Cardiac septum (tissue), 1 donor: ENCODE measurements at places on chromosomes 2 and 18.

- no peak for DNase-seq
These were observed 74.1 kb upstream of the PXDN start for GRCh38 chr2:1818404-1818803.

DNA sequence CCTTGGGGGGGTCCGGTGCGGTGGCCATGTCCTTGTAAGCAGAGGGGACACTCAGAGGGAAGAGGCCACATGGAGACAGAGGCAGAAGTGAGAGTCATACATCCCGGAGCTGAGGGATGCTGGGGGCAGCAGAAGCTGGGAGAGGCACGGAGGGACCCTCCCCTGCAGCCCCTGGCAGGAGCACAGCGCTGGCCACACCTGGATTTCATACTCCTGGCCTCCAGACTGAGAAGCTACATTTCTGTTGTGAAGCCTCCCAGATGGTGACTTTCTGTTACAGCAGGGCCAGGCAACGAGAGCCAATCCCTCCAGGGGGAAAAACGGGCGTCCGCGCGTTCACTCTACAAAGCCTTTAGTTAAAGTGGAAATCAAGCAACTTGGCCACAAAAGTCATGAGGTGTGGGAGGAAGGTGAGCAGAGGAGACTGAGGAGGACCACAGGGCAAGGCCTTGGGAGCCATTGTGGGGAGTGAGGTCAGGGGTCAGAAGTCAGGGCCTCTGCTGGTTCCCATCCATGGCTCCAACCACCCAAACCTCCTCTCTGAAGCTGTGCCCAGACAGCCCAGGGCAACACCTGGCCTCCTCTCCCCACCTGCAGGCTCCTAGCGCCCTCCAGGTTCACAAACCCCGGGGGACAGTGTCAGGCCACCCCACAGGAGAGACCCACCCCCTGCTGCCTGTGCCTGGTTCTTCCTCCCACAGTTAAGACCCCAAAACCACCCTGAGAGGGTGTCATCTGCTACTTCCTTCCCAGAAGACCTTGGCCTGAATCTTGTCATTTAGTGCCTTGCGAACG is 4.5 kb upstream of the MBP start:
- DNase-seq, result no peak

DNA sequence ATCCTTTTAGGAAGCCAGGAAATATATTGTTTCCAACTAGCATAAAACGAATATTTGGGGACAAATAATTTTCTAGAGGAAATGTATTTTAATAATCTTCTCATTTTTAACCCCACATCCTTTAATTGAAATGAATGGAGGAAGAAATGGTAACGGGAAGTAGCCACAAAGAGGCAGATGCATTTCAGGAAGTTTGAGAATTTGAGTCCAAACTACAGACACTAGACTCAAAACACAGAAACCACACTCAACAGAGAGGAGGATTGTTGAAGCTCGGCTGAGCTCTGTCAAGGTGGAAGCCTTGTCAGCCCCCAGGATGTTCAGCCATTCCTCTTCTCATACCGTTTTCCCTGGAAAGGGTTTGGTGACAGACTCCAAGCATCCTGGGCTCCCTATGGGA is 288.5 kb downstream of the NAPG start:
- no peak for DNase-seq

GRCh38 chr2:16005816-16006536 is 65.6 kb downstream of the MYCN start:
- no peak for DNase-seq

- DNase-seq, result no peak
These were observed 6.4 kb upstream of the SMAD7 start for GRCh38 chr18:48957136-48957535.

DNA sequence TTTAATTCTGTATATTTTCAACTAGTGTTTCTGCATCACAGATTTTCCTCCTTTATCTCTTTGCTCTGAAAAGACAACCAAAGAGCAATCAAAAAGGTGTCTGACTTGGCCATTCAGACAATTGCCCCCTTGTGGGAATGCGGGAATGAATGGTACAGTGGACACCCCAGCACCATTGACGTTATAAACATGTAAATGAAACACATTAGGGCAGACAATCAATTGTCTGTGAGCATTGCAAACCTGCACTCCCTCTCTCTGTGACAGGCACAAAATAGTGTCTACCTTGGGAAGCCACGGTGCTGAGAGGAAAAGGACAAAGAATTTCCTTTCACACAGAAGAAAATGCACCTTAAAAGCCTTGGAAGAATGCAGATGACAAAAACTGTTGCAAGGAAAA is 8.0 kb downstream of the ZEB2 start:
- no peak for DNase-seq

GRCh38 chr18:63648241-63648640 is 4.2 kb upstream of the SERPINB4 start:
- DNase-seq, result no peak

DNA sequence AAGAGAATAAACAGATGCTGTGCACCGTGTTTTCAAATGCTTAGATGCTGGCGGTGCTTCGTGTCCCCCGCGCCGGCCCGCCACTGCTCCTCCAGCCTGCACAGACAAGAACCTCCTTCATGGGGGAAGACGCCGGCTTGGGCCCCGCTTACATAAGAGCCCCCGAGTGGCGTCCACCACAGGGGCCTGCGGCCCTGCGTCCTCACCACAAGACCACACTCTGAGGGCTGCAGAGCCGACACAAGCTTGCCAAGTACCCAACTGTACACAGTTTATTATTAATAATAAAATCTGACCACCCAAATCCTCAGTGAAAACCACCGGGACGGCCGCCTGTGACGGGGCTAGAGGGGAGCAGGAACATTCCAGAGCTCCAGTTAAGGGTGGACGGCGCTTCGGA is 232.2 kb downstream of the HDAC4 start:
- DNase-seq, result peak; percentile 35

DNA sequence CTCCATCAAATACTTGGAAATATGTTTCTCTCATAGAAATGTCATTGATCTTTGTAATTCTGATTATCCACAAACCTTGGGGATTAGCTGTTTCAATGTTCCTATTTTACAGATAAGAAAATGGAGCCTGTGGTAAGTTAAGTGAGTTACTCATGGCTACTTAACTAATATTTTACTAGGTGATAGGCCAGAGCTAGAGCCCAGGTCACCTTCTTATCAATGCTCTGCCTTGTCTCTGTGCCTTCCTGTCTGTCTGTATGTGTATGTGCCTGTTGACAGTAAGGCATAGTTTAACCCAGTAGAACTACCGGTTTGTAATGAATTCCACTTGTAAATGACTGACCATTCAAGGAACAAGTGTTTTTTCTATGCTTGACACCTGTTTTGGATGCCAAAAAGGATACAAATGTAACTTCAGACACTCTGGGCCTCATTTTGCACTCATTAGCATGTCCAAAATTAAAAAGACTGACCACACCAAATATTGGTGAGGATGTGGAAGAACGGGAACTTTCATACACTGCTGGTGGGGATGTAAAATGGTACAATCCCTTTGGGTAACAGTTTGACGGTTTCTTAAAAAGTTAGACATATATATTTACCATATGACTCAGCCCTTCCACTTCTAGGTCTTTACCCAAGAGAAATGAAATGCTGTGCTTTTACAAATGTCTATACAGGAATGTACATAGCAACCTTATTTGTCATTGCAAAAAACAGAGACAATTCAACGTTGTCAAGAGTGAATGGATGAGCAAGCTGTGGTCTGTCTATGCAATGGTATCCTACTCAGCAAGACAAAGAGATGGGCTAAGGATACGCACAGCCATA is 19.6 kb upstream of the IL1A start:
- no peak for DNase-seq

DNA sequence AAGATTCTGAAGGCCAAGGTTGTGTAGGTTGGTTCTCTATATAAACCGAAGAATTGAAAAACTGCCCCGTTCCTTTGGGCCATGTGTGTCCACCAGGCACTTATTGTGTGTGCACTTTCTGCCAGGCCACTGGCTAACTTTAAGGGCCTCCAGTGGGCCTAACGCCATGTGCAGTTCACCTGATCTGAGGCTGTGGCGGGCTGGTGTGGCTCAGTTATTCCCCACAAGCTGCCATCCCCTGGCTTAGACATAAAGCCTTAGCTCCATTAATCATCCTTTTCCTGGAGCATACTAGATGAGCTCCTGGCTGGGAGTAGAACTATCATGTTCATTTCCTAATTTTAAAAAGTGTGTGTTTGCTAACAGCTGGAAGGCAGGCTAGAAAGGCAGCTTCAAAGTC is 304.1 kb upstream of the TNP1 start:
- DNase-seq, result no peak

DNA sequence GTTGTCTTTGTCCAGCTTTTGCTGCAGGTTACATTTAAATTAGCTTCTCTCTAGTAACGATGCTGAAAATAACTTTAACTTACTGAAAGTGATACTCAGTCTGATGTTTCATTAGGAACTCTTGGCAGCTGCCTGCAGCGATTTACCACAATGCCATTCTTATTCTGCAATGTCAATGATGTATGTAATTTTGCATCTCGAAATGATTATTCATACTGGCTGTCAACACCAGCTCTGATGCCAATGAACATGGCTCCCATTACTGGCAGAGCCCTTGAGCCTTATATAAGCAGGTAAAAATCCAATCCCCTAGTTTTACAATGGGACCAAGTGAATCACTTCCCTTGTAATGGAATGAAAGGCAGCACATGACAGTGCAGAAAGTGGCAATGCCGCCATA is 16.3 kb upstream of the MFF start:
- no peak for DNase-seq

DNA sequence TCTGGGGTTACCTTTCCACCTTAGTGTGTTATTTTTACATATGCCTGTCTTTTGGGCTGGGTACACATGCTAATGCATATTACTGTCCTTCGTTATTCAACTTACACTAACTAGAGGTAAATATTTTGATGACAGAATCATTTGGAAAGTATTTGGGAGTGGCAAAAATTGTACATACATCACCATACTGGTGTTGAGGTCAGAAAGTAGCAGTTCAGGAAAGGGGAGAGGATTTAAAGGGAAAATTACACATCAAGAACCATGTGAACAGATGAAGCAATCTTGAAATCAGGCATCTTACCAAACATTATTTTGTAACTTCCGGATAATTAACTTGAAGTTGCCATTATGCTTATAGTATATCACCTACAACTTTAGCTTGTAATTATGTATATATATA is 379.7 kb downstream of the RND3 start:
- no peak for DNase-seq

GRCh38 chr2:166057370-166058164 is 70.3 kb downstream of the SCN1A start:
- DNase-seq, result no peak

DNA sequence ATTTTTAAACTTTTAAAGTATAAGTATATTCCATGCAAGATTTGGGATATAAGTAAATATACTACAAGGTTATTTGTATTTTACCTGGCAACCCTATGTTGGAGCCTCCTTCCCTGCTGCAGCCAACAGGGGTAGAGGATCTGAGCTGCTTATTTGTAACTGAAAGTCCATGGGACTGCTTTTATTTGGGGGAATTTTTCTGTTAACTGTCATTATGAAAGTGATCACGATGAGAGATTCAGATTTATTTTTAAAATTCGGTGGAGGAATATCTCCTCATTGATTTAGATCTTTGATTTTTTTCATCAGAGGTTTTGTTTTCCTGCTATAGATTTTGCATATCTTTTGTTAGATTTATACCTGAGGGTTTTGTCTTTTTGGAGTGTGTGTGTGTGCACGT is 215.9 kb downstream of the PRKCE start:
- DNase-seq, result no peak

GRCh38 chr18:27967913-27968824 is 208.8 kb downstream of the CDH2 start:
- no peak for DNase-seq

DNA sequence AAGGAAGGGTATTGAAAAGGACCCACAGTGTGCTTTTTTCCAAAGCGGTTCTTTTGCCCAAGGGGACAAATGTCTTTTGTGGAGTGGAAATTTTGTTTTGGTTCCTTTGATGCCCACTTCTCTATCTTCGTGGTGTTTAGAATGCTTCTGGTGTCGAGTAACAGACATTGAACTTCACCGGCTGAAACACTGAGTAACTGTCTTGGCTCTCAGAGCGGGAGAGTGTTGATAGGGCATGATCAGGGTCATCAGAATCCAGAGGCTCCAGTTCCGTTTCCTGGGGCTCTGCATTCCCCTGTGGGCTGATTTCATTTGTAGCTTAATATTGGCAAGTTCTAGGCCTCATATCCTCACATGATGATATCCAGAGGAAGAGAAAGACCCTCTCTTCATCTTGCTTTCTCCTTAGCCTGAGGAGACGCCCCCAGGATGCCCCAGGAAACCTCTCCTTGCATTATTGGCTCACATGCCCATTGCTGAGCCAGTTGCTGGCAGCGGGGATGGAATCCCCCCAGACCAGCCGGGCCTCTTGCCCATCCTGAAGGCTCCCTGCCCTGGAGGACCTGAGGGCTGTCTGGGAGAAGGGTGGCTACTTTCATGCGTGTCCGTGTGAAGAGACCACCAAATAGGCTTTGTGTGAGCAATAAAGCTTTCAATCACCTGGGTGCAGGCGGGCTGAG is 27.9 kb upstream of the AGFG1 start:
- DNase-seq, result no peak

GRCh38 chr2:160014227-160014626 is 48.2 kb downstream of the PLA2R1 start:
- DNase-seq, result no peak

GRCh38 chr2:85826990-85827878 is 61.6 kb downstream of the ST3GAL5 start:
- peak; percentile 79 for DNase-seq

- no peak for DNase-seq
These were observed 224.0 kb upstream of the NCKAP5 start for GRCh38 chr2:133792223-133792622.

DNA sequence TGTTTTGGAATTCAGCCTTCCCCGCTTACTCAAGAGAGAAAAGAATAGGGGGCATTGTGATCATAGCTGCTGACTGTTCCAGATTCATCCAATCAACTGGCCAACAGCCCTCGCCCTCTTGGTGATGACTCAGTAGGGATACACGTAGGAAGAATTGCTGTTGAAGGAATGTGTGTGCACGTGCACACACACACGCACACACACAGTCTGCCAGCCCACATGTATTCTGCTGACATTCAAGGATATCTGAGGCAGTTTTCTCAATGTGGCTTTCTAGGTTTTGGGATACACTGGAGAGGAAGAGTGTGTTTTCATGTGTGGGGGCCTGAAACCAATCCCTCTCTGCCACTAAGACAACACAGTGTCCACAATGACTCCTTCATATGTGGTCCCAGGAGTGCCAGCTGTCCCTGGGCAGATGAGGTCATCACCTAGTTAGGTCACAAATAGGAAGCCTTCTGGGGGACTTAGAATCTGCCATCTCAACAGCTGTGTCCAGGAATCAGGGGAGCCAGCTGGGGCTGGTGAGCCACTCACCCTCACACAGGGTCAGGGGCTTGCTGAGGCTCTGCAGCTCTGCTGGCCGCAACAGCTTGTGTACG is 352.6 kb downstream of the SS18 start:
- DNase-seq, result no peak

DNA sequence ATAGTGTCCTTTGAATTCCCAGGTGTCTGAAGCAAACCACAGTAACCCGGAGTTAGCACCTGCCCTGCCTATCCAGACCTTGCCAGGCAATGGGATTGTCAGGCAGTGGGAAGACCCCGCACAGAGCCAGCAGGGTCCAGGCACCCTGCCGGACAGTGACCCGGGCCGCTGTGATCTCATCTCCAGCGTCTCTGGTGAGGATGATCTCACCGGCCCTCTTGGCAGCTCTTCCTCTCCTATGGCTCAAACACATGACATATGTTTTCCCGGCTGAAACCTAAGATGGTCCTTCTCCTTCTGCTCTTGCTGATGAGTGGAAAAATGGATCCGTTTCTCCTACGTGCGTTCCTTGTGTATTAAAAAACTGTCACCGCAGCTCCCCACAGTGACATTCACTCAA is 75.1 kb downstream of the ACOXL start:
- DNase-seq, result no peak
